ENCODE measurements at places on chromosomes 2 and 18.

GRCh38 chr2:106851881-106852501 lies 34.0 kb downstream of the ST6GAL2 start:
- DNase-seq: no peak

GRCh38 chr2:157404363-157404762 lies 39.5 kb downstream of the CYTIP start:
- DNase-seq: no peak

GRCh38 chr18:28718696-28719095 lies 541.8 kb upstream of the CDH2 start:
- no peak for DNase-seq

- no peak for DNase-seq
These were observed 42.7 kb downstream of the ZNF516 start for GRCh38 chr18:76452357-76452756.

- peak; percentile 92 for DNase-seq
These were observed 11.2 kb downstream of the KIAA2012 start for GRCh38 chr2:202084265-202084664.

- DNase-seq: no peak
These were observed 36.5 kb upstream of the PTPN4 start for GRCh38 chr2:119723186-119723585.

- no peak for DNase-seq
These were observed 4.8 kb upstream of the PDIA6 start for GRCh38 chr2:10817413-10817812.

DNA sequence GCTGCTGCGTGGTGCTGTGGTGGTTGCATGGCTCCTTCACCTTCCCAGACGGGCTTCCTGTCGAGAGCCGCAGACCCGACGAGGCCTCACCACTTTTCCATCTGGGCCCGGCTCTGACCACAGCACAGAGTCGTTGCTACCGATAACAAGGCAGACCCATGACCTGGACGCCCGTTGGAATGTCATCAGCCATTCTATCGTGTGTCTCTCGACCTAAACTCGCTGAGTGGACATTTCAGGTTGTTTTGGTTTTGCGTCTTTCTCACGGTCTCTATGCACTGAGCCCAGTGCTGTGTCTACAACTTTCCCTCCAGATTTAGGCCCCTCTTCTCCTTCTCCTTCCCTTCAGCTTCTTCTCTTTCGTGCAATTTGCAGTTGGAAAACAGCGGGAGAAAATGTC lies 204.7 kb upstream of the TPO start:
- no peak for DNase-seq

DNA sequence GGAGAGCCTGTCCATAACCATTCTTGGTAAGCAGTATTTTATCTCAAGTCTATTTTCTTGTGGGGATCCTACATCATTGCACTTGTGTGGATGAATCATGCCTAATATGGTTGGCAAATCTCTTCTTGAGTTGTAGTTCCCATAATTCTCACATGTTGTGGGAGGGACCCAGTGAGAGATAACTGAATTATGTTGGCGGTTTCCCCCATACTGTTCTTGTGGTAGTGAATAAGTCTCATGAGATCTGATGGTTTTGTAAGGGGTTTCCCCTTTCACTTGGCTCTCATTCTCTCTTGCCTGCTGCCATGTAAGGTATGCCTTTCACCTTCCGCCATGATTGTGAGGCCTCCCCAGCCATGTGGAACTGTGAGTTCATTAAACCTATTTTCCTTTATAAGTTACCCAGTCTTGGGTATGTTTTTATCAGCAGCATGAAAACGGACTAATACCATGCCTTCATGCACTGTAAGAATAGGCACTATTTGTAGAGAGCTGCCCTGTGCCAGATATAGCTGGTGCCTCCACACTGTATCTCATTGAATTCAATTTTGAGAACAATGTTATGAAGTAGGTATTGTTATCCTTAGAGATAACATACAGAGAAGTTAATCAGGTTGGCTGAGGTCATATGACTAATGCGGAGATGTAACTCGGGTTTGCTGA lies 148.3 kb downstream of the PLCL1 start:
- DNase-seq: no peak

- DNase-seq: no peak
These were observed 346.3 kb downstream of the DSC3 start for GRCh38 chr18:30696201-30696600.

- peak; percentile 68 for DNase-seq
These were observed 40.2 kb upstream of the ITM2C start for GRCh38 chr2:230824406-230824978.

DNA sequence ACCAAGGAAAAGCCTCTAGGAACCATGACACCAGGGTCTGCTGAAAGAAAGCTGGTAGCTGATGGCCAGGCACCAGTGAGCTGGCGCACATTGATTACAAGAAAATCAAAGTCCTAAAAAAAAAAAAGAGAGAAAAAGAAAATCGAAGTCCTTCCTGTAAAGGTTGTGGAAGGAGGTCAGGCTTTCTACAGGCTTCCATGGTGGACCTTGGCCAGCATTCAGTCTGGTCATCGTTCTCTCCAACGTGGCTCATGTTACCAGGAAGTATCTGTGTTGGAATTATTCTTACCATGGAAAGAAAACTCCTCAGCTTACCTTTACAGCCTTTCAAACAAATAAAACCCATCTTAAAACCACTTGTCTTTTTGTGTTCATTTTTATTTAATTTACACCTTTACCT lies 65.6 kb downstream of the CYB5A start:
- DNase-seq: no peak

DNA sequence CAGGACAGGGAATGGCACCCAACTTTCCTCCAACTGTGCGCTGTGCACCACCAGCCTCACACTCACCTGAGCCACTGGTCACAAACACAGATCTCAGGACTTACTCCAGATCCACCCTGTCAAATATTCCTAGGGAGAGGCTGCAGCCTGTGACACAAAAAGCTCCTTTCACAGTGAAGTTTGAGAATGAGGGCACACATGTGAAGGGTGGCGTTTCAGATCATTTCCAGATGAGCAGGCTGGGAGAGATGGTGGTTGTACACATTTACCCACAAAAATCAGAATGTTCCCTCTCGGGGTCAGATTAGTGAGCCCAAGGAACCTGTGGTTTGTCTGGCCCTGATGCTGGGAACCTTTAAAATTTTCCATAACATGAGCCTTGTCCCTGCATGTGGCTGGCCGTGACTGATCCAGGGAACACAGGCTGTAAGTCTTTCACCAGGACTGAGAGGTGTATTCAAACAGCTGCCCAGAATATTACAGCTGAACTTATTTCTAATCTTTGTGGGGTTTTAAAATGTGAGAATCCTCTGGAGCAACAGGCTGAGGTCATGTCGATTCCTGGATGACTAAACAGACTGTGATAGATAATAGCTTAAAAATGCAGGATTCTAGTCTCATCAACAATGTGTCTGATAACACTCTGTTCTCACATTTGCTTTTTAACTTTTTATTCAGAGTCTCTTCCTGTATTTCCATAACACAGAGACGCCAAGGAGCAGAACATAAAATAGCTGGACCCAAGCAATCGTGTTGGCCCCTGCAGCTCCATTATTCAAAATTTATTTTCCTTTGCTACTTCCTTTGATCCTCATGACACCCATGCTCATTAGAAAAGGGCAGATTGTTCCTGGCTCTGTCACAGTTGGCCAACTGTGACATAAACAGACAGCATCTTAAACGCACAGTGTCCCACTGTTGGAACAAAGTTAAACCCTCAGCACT lies 35.5 kb downstream of the IL1R2 start:
- DNase-seq: no peak

- DNase-seq: no peak
These were observed 15.8 kb downstream of the INPP5D start for GRCh38 chr2:233075966-233076339.

GRCh38 chr2:113112441-113112840 lies 15.0 kb upstream of the IL1RN start:
- no peak for DNase-seq

DNA sequence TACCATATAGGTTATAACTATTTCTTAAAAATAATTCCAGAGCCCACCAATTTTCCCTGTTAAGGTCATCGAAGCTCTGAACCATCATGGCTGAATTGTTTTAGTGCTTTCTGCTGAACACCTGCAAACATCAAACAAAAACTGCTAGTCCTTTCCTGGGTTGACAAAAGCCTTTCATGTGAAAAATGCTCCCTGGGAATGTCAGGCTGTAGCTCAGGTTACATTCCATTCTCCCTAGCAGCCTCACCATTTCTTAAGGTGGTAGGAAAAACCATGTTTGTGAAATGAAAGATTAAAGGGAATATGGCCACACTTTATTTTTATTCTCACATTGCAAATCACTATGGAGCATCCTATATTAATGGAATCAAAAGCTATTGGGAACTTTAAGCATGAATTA lies 5.7 kb downstream of the TCF4 start:
- peak; percentile 67 for DNase-seq

- no peak for DNase-seq
These were observed 111.4 kb downstream of the ANTXR1 start for GRCh38 chr2:69124343-69124742.

GRCh38 chr18:37987901-37988300 lies 422.3 kb upstream of the CELF4 start:
- no peak for DNase-seq

GRCh38 chr2:149466635-149467034 lies 120.9 kb downstream of the MMADHC start:
- DNase-seq: no peak

- DNase-seq: no peak
These were observed 68.9 kb downstream of the MEX3C start for GRCh38 chr18:51128533-51128932.

DNA sequence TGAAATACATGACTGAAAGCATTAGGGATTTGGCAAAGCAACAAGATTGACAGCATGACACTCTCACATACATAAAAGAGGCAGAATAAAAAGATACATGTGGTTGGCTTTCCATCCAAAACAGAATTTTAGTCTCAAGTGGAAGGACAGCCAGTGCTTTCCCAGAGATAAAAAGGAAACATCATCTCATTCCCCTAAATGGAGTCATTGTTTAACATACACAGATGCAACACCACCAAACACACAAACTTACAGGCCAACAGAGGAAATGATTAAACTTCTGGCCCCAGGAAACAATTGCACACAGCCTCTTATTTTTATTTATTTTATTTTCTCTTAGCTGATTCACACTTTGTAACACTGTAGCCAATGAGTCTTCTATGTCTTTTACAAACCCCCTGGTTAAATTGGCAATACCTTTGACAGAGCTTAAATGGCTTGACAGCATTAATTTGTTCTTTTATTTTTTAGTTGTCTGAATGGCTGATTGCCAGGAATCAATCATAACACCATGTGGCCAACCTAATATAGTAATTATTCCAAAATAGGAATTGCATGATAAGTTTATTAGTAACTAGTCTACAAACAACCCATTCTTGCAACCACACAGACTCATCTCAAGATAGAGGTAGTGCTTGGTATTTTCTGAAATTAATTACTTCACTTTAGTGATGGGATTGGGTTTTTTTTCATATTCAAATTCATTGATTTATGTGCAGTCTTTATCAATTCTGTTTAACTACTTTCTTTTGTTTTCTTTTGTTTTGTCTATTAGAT lies 190.5 kb downstream of the RND3 start:
- DNase-seq: no peak

DNA sequence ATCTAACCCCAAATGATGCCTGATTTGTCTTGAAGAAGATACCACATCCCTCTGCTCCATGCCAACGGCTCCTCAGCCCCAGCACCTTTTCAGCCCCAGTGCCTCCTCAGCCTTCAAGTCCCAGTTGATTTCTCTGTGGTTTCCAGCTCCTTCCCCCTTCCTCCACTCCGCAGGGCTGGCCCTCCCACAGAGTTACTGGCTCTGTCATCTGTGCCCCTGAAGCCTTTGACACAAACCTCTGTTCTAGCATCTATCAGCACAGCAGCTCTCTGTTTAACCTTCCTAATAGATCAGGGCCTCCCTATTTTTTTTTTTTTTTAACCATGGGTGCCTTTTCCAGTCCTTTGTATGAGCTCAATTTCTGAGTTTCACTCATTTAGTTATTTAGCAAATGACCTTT lies 201.3 kb upstream of the CXCR4 start:
- no peak for DNase-seq

DNA sequence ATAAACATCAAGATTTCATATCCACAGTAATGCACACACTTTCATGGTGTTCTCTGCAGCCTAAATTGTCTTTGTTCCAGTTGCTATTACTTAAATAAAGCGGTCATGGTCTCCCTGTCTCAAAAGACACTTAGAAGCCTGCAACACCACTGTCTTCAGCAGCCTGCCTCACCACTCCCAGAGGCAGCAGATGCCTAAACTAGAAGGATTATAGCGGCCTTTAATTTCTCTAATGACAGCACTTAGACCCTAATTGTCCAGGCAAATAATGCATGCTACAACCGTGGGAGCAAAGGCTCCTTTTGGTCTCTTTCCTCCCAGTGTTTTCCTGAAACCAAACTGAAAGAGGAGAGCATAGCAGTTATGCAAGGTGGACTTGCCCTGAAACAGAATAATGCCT lies 248.8 kb upstream of the SLC39A10 start:
- no peak for DNase-seq

DNA sequence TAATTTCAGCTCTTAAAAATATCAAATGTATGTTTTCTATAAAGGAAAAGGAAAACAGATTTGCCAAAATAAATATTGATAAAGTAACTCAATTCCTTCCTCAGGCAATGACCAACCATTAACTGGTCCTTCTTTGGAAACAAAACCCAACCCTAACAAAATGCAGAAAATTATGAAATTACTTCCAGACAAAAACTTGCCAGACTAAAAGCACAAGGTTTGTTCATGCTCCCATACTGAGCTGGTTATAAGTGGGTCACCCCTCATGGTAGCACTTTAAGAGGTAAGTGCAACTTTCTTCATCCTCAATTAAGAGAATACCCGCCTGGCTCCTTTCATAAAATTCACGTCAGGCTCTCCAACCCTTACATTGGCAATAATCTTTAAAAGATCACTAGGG lies 31.1 kb upstream of the TTC32 start:
- no peak for DNase-seq

DNA sequence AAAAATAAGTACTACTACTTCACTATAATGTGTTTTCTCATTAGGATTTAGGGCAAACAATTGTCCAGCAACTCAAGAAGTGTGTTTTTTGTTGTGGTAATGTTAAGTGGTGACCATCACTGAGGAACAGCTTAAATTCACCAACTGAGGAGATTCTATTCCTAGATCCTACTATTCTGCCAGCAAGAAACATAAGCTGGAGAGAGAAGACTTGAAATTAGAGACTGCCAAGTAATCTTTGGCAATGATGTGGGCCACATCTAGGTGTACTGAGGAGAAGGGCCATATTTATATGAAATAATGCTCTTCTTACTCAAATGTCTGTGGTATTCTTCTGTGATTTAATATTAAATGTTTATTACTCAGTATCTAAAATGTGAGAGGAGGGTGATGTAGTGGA lies 44.3 kb upstream of the MSTN start:
- DNase-seq: no peak

DNA sequence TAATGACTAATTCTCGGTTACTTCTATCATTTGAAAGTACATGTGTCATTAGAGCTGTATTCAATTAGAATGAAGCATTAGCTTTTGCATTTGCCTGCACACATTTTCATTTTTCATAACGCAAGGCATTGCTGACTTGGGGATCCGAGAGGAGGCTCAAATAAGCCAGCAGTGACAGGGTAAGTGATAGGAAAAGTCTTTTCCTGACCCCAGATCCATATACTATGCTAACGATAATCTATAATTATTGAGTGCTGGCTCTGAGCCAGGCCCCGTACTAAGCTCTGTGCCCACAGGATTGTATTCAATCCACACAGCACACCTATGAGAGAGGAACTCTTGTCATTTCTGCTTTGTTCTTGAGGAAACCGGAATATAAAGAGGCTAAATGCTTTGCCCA lies 168.2 kb downstream of the VWC2L start:
- no peak for DNase-seq

All from NCI-H2171 treated with DMSO at 0.1 percent for 48 hours (cell line).